ENCODE measurements at places on chromosomes 7 and 10.

DNA sequence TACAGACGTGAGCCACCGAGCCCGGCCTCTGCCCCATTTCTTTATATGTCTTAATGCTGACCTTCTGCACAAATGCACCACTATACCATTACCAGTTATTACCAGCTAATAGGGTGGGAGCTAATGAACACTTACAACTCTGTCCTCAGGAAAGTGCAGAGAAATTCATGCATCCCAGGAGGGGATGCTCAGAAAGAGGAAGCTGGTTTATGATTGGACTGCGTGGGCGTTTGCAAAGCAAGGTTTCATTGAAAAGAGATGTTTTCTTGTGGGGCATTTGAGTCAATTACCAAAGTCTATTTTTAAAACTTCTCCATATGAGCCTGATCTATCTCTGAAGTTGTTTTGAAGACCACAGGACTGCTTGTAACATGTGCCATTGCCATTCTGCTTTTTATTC is 417.7 kb upstream of the CELF2 start:
- DNase-seq = no peak

DNA sequence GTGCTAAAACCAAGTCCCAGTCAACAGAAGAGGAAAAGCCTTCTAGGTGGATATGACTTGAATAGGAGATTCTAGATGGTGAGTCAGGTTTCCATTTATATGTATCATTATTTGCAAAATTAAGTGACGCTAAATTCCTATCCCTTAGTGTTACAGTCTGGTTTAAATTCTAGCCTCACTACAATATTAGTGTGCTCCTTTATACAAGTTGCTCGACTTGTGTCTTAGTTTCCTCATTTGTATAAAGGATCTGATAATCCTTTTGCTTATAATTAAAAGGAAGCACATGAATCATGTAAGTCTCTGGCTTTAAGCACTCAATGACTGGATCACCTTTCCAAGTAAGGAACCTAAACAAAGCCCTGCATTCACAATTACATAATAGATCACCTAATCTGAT is 105.7 kb downstream of the SVOPL start:
- no peak for DNase-seq

- DNase-seq = no peak
These were observed 228.5 kb upstream of the NEBL start for GRCh38 chr10:21125471-21126228.

- no peak for DNase-seq
These were observed 103.9 kb downstream of the PLCE1 start for GRCh38 chr10:94097656-94098055.

DNA sequence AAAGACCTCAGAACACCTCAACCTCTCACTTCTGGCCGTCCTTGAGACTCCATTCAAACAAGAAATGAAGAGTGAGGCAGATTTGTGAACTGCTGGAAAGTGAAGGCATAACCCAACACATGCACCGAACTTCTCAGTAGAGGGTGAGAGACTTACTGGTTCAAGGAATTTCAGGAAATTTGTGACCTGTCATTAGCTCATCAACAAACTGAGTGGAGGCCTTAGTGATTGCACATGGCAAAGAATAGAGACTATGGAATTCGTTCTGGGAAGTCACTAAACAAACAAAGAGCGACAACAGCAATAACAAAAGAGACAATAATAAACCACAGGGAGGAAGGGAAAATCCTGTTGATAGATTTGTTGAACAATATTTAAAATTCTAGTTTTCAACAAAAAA is 125.0 kb upstream of the AKR1E2 start:
- DNase-seq = no peak

DNA sequence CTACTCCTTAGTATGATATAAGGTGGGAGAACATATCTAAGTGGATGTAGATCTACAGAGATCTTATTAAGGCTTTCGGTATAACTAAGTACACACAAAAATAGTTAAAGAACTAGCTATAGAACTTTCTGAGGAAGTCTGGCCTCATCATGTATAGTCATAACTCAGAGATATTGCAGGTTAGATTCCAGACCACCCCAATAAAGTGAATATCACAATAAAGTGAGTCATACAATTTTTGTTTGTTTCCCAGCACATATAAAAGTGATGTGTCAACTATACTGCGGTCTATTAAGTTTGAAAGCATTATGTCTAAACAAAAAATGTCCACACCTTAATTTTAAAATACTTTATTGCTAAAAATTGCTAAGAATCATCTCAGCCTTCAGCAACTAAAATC is 24.7 kb upstream of the SEMA3A start:
- no peak for DNase-seq

- DNase-seq = no peak
These were observed 35.2 kb upstream of the ITGA8 start for GRCh38 chr10:15754937-15755336.

DNA sequence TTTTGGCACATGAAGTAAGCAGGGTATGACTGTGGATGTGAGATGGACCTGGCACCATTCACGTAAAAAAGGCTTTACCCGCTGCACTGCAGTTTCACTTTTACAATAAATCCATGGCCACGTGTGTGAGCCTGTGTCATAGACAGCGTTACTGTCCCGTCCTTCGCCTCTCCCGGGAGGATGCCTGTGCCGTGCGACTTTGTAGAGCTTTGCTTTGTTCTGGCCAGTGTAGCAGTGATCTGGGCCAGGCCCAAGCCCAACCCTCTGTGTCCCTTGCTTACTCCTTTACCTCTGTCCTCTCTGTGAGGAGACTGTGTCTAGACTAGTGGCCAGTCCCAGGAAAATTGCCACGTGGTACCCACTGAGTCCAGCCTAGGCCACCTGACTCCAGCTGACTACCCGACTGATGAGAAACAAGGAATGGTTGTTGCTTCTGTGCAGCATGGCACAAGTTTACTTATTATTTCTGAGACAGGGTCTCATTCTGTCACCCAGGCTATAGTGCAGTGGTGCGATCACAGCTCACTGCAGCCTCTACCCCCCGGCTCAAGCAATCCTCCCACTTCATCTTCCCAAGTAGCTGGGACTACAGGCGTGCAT is 48.1 kb downstream of the JAKMIP3 start:
- DNase-seq = no peak

DNA sequence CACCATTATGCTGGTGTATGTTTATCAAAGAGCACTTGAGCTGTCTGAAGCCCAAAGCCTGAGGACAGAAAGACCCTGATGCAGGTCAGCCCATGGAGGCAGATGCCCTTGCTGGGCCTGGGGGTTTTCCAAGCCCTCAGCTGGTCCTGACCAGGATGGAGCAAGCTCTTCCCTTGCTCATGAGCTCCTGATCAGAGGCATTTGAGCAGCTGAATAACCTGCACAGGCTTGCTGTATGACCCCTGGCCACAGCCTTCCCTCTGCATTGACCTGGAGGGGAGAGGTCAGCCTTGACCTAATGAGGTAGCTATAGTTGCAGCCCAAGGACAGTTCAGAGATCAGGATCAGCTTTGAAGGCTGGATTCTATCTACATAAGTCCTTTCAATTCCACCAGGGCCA is 13.0 kb downstream of the AQP1 start:
- no peak for DNase-seq

GRCh38 chr7:73397521-73398281 is 35.9 kb upstream of the FZD9 start:
- peak; percentile 7 for DNase-seq

DNA sequence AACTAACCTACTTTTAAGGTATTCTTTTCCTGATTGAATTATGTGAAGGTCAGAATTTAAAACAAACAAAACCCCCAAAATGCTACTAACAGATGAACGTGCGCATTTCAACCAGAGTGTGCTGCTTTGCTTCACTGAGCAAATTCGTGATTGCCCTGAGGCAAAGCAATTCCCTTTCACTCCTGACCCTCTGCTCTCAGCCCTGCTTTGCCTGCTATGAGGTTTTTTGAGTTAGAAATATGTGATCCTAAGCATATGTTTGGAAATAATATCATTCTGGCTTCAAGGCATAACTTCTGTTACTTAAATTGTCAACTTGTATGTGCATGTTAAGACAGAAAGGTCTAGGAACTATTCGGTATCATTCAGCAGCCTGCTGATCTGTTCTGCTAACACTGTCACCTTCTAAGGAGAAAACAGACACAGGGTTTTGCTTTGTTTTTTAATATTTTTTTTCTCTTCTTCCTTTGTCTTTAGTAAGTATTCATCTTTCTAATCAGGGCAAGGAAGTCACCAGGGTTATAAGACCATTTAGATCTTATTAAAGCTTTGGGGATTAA is 124.2 kb downstream of the GNAT3 start:
- DNase-seq = no peak

GRCh38 chr7:154862153-154862791 is 140.7 kb downstream of the PAXIP1 start:
- no peak for DNase-seq

DNA sequence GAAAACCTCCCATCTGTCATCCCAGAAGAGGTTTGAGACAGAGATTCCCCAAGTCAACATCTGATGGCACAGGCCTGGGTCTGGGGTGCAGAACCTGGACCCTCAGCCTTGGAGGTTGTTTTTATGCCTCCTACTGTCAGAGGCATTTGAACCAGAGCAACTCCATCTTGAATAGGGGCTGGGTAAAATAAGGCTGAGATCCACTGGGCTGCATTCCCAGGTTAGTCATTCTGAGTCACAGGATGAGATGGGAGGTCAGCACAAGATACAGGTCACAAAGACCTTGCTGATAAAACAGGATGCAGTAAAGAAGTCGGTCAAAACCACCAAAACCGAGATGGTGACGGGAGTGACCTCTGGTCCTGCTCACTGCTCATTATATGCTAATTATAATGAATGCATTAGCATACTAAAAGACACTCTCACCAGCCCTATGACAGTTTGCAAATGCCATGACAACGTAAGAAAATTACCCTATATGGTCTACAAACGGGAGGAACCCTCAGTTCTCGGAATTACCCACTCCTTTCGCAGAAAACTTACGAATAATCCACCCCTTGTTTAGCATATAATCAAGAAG is 92.0 kb downstream of the ITGA8 start:
- no peak for DNase-seq

- no peak for DNase-seq
These were observed 310.4 kb upstream of the PHF14 start for GRCh38 chr7:10662982-10663884.

- DNase-seq = no peak
These were observed 31.8 kb downstream of the CALML3 start for GRCh38 chr10:5556576-5556975.

DNA sequence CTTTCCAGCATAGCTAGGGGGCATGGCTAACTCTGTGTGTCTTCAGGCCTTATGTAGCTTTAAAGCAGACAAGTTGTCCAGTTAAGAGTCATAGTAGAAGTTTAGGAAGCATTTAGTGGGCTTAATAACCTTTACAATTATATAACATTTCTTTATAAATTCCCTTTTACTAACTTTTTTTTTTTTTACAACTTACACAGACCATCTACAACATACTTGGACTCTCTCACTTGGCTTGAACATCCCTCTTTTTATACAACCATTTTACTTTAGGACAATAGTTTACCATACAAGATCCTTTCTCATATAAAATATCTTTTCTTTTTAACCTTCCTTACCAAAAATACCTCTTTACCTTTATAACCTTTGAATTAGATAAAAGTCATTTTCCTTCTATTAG is 26.3 kb downstream of the SP4 start:
- no peak for DNase-seq

GRCh38 chr10:119203006-119203405 is 4.4 kb upstream of the GRK5 start:
- DNase-seq = no peak

DNA sequence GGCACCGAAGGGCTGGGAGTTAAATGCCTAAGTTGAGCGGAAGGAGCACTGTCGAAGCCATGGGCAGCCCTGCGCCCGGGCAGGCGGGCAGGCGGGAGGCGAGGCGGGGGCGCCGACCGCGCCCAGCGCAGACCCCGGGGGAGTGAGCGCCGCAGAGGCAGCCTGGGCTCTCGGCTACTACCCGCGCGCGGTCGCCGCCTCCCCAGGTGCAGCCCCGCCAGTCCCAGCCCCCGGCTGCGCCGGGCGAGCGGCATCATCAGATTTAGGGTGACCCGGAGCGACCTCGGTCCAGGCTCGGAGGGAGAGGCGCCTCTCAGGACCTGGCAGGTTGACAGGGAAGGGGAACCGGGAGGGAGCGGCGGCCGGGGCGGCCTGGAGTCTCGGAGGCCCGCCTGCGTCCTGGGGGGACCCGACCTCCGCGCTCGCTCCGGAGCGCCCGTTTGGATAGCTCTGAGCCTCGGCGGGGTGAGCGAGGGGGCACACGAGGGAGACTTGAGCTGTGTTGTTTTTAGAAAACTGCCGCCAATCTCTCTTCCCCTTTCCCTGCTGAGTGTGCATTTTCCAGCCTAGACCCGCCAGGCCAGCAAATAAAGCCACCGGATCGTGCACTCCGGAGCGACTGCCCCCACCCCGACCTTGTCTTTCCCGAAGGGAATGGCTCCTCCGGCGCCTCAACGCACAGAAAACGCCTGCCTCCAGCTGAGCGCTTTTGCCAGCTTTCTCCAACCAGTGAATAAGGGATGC is 2.3 kb upstream of the NRP1 start:
- DNase-seq = no peak

- no peak for DNase-seq
These were observed 209.4 kb downstream of the LRMDA start for GRCh38 chr10:75640803-75641202.

DNA sequence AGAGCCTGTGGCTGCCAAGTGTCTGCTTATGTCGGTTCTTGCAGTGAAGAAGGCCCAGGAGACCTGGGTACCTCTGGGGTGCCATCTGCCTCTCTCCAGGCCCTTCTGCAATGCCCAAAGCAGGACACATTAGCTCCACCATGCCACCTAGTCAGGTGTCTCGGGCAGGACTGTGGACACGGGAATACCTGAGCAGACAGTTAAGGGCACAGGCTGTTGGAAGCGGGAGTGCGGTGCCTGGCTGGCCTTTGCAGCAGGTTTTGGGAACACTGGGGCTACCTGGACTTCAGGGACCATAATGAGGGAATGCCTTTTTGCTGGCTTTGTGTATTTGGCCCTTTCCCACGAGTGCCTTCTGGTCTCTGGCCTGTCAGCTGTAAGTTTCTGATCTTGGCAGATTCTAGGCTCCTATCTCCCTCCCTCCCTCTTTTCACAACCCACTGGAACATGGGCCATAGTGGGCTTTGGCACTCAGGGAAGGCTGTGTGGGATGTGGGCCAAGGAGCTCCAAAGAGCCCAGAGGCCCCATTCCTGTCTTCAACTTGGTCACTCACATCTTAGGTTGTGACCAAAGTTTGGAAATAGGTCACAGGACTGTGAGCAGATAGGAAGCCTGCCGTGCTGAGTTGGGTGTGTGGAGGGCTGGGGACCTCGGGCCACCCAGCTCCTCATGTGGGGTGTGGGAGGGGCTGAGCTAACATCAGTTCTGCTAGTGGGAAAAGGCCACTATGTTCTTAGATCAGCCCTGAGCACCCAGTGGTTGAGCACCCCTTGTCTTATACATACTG is 41.5 kb upstream of the CXCL12 start:
- DNase-seq = no peak

GRCh38 chr10:129715805-129716204 is 248.3 kb downstream of the EBF3 start:
- no peak for DNase-seq

- DNase-seq = no peak
These were observed 563 bp upstream of the COA1 start for GRCh38 chr7:43729924-43730248.

DNA sequence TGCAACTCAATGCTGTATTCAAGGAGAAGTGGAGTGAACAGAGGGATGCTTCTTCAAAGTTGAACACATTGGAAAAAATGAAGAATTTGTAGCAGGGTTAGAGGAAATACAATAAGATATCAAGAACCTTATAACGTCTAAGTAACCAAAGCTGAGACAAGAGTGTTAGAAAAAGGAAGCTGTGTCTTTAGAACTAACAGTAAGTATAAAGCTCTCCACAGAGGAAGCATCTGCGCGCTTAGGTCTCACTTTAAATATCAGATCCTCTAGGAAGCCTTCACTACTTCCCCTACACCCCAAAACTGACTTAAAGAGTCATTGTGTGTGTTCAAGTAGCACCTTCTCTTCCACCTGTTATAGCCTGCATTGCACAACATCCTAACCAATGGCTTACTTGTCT is 43.0 kb downstream of the CH25H start:
- DNase-seq = no peak

Measured in SHP77 (cell line).